ENCODE measurements at places on chromosomes 11 and 22. TPM values are rescaled to one million over a fixed set of nuclear protein-coding genes. Genes with fewer than 3 reads are reported as not detected.

Gene P2RY6
- not detected for total RNA-seq

Gene OR2AG1
- total RNA-seq = not detected

Gene SPON1
- 0.16 TPM for total RNA-seq

Gene CCDC15
- total RNA-seq = 3.6 TPM

Gene PNPLA3
- total RNA-seq = 1.7 TPM

Gene GAS2
- 0.80 TPM for total RNA-seq

Gene GGT5
- not detected for total RNA-seq

Gene PTGDR2
- total RNA-seq = 0.32 TPM

Gene MCAT
- total RNA-seq = 17.3 TPM

Gene SCGB1A1
- total RNA-seq = not detected

DNA sequence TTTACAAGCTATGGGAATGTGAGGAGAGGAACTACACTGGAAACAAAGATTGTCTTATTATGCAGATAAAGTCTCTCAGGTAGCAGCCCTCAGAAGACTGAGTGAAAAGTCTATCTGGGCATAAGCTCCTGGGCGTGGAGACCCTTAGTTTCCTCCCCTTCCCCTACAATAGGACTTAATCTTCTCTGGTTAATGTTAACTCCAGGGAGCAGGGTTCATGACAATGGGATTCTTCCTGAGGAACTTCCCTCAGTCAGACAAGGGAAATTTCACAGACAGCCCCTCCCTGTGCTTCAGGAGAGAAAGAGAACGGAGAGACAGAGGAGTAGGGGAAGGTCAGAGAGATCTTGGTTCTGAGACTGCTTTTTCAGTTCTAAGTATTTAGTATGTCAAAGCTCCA, 1428.6 kb downstream of the LRRC4C start:
- DNase-seq = no peak

GRCh38 chr22:45640291-45640940, 31.2 kb upstream of the ATXN10 start:
- no peak for DNase-seq

GRCh38 chr11:961921-962320, 36.3 kb downstream of the AP2A2 start:
- DNase-seq = no peak

GRCh38 chr22:49869845-49870712, 16.4 kb downstream of the ZBED4 start:
- no peak for DNase-seq

- DNase-seq = no peak
Measured at GRCh38 chr11:69241075-69241740, 52.7 kb upstream of the MYEOV start.

DNA sequence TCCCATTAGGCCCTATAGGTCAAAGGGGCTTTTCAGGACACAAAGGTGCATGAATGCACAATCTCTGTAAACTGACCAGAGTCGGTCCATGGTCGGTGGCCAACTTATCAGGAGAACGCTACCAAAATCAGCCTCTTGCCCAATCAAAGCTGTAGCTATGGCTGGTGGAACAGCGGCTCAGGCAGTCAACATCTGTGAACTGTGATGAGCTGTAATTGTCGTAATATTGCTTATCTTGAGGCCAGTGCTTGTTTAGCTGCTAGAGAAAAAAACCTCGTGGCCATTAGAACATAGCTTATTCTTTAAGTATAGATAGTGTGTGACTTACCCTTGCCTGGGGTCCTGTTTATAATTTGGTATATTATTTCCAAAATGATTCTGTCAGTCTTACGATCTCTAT, 14.4 kb upstream of the CHST1 start:
- DNase-seq = no peak

DNA sequence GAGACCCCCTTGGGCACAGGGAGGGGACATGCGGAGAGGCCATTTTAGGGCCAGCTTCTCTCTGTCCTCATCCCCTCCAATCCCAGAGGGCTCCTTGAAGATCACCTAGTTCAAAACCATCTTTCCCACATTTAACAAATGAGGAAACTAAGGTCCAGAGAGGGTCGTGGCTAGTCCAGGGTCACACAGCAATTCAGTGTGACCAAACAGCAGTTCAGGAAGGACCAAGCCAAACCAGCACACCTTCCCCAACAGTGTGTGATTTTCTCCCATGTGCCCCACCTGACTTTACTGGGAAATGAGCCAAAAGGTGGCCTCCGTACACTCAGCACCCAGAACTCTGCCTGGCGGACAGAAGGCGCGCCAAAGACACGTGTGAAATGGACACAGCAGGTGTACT, 51.3 kb downstream of the CACNA1I start:
- no peak for DNase-seq

DNA sequence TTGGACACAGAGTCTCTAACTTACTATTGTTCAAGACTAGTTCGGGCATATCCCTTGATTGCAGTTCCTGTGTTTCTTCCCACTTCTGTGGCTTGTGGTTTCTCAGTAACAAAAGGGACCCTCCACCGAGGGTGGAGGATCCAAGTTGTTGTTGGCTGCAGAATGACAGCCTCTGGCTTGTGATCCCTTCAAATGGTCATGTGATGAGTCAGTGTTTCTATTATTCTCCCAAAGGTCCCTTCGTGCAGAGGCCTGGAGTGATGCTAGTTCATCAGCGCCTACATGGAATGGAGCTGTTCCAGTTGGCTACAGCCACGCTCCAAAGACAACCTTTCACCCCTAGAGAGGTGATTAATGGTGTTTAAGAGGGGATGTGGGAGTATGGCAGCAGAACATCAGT, 2.6 kb upstream of the VWCE start:
- DNase-seq = no peak

DNA sequence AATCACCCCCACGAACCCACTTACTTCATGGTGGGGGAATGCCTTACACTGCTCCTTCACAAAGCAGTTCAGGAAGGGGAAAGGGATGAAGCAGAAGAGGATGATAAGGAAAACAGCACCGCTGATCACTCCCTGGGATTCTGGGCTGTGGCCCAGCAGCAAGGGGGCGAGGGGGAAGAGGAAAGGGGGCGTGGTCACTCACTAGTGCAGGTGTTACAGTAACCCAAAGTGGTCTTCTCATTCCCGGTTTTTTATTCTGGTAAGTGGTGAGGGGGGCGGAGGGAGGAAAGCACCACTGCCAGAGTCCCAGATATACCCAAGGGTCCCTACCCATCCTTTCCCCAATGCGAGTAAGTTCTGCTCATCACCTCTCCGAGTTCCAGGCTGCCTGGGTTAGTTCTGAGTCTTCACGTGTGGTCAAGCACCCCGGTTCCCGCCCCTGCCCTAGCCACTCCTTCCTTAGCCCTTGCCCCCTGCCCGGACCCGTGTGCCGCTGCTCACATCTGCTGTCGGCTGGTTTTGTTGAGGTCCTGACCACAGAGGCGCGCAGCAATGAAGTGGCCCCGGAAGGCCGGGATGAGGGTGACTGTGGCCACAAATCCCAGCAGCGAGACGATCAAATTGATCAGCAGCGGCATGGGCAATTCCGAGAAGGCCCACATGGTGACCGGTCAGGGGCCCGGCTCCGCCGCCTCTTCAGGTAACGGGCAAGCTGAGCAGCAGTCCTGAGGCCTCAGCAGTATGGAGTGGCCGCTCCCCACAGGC, 477 bp downstream of the DPAGT1 start:
- no peak for DNase-seq

GRCh38 chr11:9495803-9496514, 35.1 kb downstream of the ZNF143 start:
- no peak for DNase-seq

- peak; percentile 28 for DNase-seq
Measured at GRCh38 chr22:22720201-22720723, 75.8 kb downstream of the GGTLC2 start.

- DNase-seq = no peak
Measured at GRCh38 chr11:73313652-73314051, 5.6 kb downstream of the ARHGEF17 start.

DNA sequence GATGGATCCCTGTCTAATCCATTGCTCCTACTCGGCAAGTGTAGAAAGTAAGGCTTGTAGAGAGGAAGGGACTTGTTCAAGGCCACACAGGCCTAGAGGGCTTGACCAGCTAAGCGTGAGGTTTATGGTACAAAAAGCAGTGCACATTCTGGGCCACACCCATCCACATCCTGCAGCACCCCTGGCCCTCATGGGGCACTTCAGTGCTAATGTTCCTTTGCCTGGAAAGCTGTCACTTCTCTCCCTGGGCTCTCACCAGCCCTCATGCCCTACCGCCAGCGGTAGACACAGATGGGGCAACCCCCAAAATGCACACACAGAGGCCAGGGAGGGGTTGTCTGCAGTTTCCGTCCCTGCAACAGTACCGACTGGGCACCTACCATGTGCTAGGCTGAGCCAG, 7.1 kb upstream of the MGAT3 start:
- no peak for DNase-seq

DNA sequence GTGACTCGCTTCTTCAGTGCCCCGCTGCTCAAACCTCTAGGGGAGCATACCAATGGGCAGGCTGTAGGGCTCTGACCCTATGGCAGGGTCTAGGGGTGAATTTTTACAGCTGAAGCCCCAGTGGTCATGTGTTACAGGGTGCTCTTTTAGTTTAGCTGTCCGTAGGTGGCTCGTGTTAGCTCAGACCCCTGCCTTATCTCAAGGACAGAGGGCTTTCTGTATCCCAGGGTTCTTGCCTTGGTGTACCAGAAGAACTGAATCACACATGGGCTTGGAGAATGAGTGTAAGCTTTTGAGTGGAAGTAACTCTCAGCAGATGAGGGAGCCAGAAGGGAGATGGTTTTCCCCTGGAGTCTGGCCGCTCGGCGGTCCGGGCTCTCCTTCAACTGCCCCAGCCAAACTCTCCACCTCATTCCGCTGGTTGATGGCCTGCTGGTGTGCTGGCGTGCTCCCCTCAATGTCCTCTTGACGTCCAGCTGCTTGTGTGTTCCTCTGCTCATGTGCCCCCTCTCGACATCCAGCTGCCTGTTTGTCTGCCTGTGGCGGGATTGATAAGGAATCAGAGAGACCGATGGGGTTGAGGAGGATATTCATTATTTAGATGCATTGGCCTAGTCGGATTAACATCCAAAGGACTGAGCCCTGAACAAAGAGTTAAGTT, 37.5 kb downstream of the BIRC2 start:
- no peak for DNase-seq

DNA sequence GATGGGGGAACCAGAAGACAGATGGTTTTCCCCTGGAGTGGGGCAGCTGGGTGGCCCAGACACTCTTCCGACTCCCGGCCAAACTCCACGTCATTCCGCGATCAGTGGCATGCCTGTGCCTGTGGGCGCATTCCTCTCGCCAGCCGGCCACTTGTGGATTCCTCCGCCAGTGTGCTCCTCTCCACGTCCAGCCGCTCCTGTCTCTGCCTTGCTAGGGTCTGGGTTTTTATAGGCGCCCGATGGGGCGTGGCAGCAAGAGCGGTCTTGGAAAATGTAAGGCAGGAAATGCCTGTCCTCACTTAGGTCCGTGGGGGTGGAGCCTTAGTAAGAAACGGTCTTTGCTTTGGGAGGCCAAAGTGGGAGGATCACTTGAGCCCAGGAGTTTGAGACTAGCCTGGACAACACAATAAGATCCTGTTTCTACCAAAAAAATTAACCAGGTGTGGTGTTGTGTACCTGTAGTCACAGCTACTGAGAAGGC, 81.6 kb upstream of the SEPTIN5 start:
- no peak for DNase-seq

DNA sequence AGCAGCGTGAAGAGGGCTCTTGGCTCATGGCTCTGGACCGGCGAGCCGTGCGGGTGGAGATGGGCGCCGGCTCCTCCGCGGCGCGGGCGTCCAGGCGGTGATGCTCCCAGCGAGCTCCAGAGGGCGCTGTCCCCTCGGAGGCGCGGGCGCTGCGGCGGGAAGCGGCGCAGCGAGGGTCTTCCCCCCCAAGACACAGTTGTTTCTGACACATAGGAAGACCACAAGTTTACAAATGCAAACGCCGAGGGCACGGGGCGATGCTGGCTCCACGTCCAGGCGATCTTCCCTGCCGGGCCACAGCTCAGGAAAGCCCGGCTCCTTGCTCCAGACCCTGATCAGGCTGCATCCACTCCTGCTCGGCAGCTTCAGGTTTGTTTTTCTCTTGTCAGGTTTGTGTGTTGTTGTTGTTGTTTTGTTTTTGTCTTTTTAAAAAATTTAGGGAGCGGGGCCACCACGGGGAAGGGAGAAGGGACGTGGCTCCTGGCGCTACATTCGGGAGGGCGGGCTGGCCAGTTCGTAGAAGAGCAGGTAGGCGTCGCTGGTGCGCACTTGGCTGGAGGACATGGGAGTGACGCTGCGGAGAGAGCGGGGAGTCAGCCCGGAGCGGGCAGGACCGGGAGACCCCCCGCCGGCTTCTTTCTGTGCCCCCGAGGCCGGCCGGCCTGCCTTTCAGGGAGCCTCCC, 10.0 kb upstream of the MFRP start:
- DNase-seq = peak; percentile 68

DNA sequence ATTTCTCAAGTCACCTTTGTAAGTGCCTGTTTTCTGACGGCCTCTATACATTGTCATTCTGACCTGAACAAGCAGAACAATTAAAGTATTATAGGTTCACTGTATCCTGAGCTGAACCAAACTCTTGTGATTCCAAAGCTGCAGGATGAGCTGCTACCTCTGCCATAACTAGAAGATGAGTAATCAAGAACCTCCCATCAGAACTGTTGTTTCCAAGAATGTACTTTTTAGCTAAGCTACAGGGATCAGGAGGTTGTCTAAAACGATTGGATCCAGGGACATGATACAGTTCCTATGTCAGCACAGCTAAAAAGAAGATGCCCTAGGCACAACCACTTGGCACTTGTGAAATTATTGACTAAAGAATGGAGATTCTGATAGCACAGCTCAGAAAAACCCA, 288.4 kb upstream of the CCDC90B start:
- no peak for DNase-seq

GRCh38 chr11:117979481-117980211, 6.5 kb upstream of the IL10RA start:
- DNase-seq = no peak

DNA sequence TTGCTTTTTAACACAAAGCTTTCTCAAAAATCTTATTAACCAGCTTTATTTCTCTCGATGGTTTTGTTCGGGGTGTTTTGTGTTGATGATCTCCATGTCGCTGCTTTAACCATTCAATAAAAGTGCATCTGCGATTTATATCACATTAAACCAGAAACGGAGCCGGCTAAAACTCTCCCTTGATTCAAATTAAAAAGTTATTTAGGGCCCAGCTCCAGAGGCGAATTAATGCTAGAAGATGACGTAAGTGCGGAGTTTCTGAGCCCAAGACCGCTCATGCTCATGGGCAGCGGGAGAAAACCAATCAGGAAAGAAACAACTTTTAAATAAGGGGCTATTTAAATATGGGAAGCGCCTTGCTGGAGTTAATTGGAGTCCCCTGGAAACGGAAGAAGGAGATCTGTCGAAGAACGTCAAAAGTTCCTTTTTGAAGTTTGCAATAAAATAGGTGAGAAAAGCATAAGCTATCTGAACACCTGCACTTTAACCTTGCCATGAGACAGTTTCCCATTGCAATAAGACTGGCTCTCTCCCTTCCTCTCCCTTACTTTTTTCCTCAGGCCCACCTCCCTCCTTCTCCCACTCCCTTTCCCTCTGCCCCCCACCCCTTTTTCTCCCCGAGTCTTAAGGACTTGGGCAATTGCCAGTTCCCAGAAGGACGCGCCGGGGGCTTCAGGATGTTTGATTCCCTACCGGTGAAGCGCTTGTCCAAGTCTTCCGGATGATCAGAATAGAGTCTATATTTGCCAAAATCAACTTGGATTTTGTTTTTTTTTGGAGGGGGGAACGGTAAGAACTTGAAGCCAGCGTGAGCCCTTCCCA, 1.9 kb upstream of the DBX1 start:
- DNase-seq = no peak

GRCh38 chr11:3091846-3092602, 34.8 kb upstream of the CARS1 start:
- DNase-seq = peak; percentile 66

- no peak for DNase-seq
Measured at GRCh38 chr11:26025676-26026075, 306.3 kb upstream of the ANO3 start.

Measured in activated T-helper 2 cell treated with anti-CD3 and anti-CD28 coated beads, Interferon-gamma antibody, Interleukin-2, Interleukin-4, amounts not matched to agents 10 μg/mL and 5 μg/mL and 100 μg/mL, durations not matched to agents 14 hours and 24 hours and 36 hours (primary cell).